ENCODE measurements at places on chromosomes 2 and 18.

DNA sequence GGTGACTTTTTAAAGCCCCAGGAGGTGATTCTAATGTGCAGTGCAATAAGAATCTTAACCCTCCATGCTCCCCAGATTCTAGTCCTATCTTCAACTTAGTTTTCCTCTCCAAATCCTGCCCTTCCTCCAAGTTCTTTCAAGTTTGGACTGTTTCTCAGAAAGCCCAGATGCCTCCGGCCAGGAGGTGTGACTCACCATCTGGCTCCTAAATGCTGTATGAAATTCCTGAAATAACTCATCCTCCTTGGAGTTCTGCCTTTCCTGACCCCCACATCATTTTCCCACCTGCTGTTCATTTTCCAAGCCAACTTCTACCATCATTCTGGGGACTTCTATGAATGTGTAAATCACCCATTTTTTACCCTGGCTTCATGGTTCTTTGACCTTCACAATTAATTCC is 118.2 kb upstream of the NOL4 start:
- DNase-seq, result peak; percentile 36

- DNase-seq, result no peak
Observed at GRCh38 chr2:64880193-64880951, 108.8 kb upstream of the SLC1A4 start.

DNA sequence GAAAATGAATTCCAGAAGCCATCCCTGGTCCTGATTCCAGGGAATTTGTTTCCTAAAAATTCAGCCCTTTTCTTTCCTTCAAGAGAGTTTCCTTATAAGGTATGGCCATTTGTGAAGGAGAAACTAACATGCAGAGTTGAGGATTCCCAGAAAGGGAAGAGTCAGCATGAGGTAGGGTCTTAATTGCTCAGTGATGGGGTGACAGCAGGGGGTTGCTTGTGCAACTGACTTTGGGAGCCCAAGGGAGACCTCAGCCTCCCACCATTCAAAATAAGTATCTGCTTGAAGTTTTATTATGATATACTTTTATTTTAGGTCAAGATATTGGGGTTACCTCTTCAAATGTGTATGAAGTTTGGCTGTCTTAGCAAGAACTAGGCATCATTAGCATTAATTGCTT is 74.9 kb upstream of the CELF4 start:
- DNase-seq, result no peak

DNA sequence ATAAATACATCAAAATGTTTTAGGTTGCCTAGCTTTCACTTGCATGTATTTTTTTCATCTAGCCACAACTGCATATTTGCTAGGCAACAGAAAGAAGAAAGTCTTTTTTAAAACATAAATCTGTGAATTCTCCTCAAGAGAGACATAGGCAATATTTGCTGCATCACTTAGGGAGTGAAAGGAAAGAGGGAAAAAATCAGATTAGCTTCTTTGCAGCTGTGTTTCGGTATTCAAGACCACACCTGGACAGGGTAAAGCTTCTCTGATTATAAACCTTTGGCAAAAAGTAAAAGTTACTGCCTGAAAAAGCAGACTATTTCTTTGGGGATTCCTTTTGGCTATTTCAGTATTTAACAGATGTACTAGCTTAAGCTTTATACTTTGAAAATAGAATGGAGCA is 280.9 kb upstream of the ZSWIM2 start:
- no peak for DNase-seq

GRCh38 chr2:16069663-16069932 is 129.2 kb downstream of the MYCN start:
- no peak for DNase-seq

Measured in cerebellar cortex (tissue), 1 donor.